ENCODE measurements at places on chromosomes 5 and 9.
A peak's percentile ranks its signal among the peaks of the same experiment; 100 is the strongest.

GRCh38 chr5:116444373-116445295 is 130.0 kb downstream of the SEMA6A start:
- DNase-seq: no peak

DNA sequence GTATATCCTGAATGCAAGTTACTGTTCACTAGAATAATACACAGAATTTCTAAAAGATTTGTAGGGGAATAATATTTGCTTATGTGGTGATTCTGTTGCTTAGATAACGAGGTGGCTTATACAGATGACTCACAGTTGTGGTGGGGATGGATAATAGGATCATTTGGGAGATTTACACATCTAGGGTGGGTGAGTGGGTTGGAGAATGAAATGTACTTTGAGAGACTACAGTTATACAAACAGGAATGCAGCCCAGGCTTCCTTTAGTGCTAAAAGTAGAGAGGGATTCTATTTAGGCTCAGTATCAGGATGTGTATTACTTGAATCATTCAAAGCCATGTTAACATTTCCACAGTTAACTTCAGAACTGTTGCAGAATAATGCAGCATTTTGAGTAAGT is 1.8 kb downstream of the CTXN3 start:
- DNase-seq: peak; percentile 5

GRCh38 chr9:113978725-113979342 is 99.3 kb downstream of the AMBP start:
- DNase-seq: no peak

GRCh38 chr9:127233550-127233949 is 31.0 kb upstream of the GARNL3 start:
- DNase-seq: no peak

DNA sequence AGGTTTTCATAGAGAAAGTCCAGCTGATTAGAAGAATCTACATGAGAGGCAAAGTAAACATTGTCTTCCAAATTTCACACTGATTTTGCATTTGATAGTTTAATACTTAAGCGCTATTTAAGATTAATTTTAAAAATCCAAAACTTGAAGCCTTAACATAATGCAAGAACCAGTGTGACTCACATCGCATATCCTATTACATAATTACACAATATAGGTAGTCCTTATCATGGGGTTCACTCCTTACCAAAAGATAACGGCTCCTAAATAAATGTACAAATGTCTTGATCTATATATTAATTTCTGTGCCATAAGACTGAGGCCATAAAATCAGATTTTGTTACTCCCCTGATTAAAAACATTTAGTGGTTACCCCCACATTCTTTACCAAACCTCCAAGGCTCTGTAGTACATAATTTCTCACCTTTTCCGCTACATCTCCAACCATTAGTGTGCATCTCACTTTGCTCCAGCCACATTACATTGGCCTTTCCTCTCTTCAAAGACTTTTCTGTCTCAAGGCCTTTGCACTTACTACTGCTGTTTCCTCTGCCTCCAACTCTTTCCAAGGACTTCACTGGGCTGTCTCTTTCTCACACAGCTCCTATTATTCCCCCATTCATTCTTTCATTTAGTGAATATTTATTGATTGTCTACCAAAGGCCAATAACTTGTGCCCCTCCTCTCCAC is 1.0 kb downstream of the RIOK2 start:
- no peak for DNase-seq

DNA sequence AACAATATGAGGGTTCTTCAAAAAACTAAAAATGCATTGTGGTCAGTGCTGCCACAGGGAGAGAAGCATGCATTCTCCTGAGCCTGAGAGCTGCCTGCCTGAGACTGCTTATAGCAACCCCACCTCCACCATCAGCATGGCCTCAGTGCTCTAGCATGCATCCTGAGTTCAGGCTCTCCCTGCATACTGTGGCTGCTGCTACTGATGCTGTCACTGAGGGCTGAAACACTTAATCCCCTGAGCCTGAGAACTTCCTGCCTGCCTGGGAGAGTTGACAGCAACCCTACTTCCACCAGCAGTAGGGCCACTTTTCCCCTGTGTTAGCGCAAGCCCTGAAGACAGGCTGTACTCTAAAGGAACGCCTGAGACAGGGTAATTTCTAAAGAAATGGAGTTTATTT is 206.0 kb downstream of the FBXO4 start:
- DNase-seq: no peak

DNA sequence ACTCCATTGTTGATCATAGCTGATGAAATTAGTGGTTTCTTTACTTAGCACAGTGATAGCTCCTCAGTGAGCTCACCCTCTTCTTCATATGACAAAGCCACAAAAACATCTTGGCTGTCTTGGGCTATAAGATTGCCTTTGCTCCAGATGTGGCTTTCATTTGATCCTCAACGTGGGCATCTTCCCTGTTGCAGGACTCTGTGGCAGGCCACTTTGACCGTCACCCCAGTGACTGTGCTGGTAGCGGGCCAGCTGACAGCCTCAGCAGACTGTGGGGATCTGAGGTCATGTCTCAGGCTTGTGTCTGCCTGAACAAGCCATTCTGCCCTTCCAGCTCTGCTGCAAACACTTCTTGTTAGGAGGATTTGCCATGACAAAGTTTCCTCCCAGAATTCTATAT is 422.2 kb downstream of the NR2F1-AS1 start:
- DNase-seq: no peak

GRCh38 chr5:141343953-141344463 is 379 bp downstream of the PCDHGA3 start:
- no peak for DNase-seq

GRCh38 chr5:78006449-78006848 is 230.3 kb upstream of the TBCA start:
- no peak for DNase-seq

- DNase-seq: no peak
Measured at GRCh38 chr5:91397791-91398190, 14.7 kb upstream of the ARRDC3 start.

DNA sequence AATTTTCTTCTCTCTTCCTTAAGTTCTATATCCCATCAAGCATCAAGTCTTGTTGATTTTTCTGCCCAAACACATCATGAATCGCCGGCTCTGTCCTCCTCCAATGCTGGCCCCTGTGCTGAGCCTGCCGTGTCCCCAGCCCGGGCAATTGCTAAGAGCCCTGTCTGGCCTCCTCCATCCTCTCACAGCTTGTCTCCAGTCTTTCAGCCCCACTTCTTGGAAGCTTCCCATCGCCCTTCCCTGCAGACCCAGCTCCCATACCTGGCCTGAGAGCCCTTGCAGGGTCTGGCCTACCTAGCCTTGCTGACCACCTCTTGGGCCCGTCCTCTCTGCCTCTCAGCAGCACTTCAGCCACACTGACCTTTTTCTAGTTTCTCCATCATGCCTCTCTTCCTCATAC is 61.9 kb downstream of the COL15A1 start:
- no peak for DNase-seq

DNA sequence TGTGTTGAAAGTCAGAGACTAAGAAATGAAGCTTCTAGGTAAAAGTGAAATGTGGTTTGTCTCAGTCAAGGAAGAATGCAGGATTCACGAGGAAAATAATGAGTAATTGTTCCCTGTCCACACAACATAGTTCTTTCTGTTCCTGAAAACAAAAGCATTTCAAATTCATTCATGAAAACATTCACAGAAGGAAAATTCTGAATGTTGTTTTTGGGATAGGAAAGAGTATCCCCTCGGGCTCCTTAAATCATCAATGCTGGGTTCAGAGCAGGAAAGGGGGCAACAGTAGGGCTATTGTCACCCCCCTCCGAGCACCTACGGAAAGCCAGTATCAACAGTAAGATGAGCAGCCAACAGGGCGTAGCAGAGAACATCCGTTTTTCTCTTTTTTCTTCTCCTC is 769.9 kb upstream of the ADAMTS16 start:
- DNase-seq: no peak

DNA sequence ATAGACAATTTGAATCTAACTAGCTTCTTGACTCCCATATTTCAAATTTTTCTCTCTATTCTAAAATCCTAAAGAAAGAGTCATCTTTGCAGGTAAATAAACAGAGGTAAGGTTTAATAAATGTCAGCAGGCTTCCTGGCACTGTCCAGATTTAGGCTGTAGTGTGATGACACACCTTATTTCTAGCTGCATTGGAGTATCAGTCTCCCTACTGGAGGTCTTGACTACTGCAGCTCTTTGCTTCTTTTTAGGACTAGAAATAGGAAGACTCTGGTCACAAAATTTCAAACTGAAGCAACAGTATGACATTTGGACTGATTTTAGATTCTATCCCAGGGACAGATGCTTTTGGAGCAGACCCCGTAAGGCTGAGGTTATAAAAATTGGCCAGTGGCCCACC is 40.7 kb upstream of the PPP3R2 start:
- no peak for DNase-seq

- peak; percentile 74 for DNase-seq
Measured at GRCh38 chr9:128249908-128250838, 25.6 kb downstream of the GOLGA2 start.

GRCh38 chr5:165457859-165458481 is 1952.6 kb downstream of the MAT2B start:
- DNase-seq: no peak

GRCh38 chr9:107667231-107668070 is 177.9 kb upstream of the KLF4 start:
- DNase-seq: no peak

- no peak for DNase-seq
Measured at GRCh38 chr9:137053944-137054931, at the start of gene ENTPD2. TSS of gene ENTPD2 (minus strand) at chr9:137054061. CDS start at chr9:137053997, 64 bp downstream.

DNA sequence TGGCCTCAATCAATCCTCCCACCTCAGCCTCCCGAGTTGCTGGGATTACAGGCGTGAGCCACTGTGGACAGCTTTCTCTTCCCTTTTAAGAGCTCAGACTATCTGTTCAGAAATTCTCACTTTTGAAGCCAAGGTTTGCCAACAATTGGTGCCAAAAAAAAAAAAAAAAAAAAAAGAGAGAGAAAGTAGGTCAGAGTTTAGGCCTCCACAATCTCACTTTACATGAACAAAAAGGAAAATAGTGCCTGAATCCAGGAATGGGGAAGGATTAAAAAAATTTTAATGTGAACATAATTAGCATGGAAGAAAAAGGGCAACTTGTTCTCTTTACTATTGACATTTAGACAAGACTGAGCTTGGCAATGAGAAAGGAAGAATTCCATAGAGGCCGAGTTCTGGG is 94.1 kb downstream of the NSG2 start:
- DNase-seq: no peak

DNA sequence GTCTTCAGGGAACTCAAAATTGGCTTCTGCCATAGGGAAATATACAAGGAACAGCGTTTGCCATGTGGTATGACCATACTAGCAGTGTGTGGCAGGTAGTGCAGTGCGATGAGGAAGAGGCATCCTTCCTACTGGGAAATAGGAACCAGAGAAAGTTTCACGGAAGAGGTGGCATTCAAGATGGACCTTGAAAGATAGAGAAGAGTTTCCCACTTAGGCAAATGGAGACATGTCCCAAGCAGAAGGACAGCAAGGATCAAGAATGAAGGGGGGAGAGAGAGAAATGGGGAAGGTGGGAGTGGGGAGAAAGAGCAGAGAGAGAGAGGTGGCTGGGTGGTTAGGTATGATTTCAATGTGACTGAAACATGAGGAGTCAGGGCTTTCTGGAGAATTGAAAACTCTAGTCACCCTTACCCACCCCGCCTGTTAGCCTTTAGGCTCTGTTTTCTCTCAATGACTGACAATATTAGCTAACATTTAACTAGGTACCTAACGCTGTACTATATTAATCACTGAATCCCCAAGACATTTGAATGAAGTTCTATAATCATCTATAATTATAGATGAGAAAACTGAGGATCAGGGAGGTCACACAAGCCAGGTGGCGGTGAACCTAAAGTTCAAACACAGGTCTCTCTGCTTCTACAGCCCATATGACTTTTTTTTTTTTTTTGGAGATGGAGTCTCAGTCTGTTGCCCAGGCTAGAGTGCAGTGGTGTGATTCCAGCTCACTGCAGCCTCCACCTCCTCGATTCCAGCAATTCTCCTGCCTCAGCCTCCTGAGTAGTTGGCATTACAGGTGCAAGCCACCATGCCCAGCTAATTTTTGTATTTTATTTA is 171.3 kb downstream of the NR3C1 start:
- DNase-seq: no peak

DNA sequence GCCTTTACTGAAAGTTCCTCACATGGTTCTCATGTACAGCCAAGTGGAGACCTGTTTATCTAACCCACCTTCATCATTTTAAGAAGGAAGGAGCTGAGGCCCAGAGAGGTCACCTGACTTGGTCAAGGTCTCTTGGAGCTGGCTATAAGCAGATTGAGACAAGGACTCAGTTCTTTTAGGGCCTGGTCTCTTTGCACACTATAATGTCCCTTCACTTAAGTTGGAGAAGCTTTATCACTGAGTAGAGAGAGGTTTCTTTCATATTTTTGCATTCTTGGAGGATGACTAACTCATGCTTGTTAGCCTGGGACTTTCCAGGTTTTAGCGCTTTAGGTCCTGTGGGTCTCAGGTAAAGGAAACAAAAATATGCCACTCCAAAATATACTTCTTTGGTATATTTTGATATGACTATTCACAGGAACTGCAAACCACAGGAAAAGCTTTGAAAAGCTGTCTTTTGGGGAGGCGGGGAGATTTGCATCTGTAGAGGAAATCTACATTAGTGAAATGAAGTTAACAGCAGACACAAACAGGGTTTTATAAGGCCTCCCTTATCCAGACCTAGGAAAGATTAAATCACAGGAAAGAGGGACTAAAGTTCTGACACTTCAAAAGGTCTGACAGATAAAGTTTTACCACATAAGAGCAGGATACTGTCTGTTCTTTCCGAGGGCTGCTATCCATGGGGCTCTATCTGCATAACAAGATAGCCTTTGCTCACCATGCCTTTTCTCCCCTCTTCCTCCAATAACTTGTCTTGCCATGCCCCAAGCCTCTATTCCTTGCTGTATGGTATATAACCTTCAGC is 95.8 kb upstream of the ANKRD55 start:
- no peak for DNase-seq

GRCh38 chr5:1288439-1289335 is 6.2 kb downstream of the TERT start:
- DNase-seq: no peak

GRCh38 chr5:151075698-151076331 is 5.0 kb downstream of the TNIP1 start:
- no peak for DNase-seq

- no peak for DNase-seq
Measured at GRCh38 chr9:137800196-137801022, 77.2 kb upstream of the CACNA1B start.

- DNase-seq: no peak
Measured at GRCh38 chr5:60634051-60634450, 65.9 kb downstream of the DEPDC1B start.

Data from T1000 (cell line).